ENCODE measurements at places on chromosomes 5 and 9.

- DNase-seq = no peak
These were observed 406.9 kb upstream of the ACTBL2 start for GRCh38 chr5:57889558-57889957.

- DNase-seq = no peak
These were observed 108.1 kb upstream of the SPRY4 start for GRCh38 chr5:142432961-142433360.

GRCh38 chr5:160601046-160601445 lies 179.4 kb downstream of the PTTG1 start:
- no peak for DNase-seq

- DNase-seq = no peak
These were observed 11.8 kb upstream of the CXXC5 start for GRCh38 chr5:139636207-139636792.

GRCh38 chr9:12538842-12539579 lies 154.2 kb upstream of the TYRP1 start:
- peak; percentile 49 for DNase-seq

GRCh38 chr5:112640546-112640945 lies 97.1 kb upstream of the APC start:
- no peak for DNase-seq

DNA sequence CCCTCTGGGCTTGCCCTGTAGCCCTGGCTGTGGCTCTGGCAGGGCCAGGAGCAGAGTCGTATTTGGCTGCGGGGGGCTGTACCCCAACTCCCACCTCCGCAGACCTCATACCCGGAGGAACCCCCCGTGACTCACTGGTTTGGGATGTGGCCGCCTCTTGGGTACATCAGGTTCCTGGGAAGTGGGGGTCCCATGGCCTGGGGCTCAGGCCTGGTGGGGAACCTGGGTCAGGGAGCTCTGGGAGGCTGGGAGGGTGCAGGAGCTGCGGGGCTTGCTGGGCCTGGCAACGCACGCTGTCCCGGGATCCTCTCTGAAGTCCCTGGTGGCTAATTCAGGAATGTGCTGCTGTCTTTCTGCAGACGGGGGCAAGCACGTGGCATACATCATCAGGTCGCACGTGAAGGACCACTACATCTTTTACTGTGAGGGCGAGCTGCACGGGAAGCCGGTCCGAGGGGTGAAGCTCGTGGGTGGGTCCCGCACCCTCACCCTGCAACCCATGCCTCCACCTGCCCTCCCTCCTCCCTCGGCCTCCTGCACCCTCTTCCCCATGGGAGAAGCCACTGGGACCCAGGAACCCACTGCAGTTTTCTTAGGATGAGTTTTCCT lies 2.4 kb downstream of the LCN1 start:
- no peak for DNase-seq

- peak; percentile 30 for DNase-seq
These were observed at the start of gene PPP2R2B for GRCh38 chr5:146878476-146879172. PPP2R2B (minus strand) TSS chr5:146878757.

GRCh38 chr9:136396219-136396515 lies 3.8 kb downstream of the SNAPC4 start:
- DNase-seq = no peak

DNA sequence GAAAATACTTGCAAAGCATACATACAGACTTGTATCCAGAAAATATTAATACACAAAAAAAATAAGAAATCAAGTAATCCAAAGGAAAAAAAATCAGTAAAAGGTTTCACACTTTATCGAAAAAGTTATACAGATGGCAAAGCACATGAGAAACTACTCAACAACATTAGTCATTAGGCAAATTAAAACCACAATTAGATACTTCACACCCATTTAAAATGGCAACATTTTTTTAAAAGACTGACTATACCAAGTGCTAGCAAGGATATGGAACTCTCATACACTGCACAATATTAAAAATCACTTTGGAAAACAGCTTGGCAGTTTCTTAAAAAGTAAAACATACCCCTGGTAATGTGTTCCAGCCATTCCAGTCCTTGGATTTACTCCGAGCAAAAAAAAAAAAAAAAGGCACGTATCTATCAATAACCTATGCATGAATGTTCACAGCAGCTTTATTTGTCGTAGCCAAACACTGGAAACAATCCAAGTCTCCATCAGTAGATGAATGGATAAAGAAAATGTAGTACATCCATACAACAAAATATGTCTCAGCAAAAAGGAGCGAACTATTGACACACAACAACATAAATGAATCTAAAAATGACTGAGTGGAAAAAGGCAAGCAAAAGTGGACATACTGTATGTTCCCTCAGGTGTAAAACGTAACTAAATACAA lies 66.0 kb downstream of the GNAQ start:
- no peak for DNase-seq

DNA sequence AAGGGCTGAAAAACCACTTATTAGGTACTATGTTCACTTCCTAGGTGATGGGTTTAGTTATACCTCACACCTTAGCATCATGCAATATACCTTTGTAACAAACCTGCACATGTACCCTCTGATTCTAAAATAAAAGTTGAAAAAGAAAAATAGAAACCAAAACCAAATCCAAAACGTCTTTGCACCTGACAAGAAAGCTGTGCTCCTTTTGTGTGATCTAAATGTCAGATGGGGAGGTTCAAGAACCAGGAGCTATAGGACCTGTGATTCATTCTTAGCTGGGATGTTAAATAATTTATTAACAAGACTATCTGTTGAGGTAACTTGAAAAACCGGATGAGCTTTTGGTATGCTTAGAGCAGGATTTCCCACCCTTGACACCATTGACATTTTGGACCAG lies 16.9 kb upstream of the TNFSF15 start:
- no peak for DNase-seq

- no peak for DNase-seq
These were observed 500.3 kb downstream of the ARHGEF28 start for GRCh38 chr5:74126294-74126693.

GRCh38 chr5:60743511-60744314 lies 43.7 kb upstream of the DEPDC1B start:
- DNase-seq = no peak

GRCh38 chr5:142007237-142007544 lies 5.6 kb downstream of the GNPDA1 start:
- DNase-seq = no peak

GRCh38 chr9:85053206-85053786 lies 383.8 kb downstream of the NTRK2 start:
- DNase-seq = no peak
